ENCODE measurements at places on chromosomes 6 and 20.
A peak's percentile ranks its signal among the peaks of the same experiment; 100 is the strongest.

DNA sequence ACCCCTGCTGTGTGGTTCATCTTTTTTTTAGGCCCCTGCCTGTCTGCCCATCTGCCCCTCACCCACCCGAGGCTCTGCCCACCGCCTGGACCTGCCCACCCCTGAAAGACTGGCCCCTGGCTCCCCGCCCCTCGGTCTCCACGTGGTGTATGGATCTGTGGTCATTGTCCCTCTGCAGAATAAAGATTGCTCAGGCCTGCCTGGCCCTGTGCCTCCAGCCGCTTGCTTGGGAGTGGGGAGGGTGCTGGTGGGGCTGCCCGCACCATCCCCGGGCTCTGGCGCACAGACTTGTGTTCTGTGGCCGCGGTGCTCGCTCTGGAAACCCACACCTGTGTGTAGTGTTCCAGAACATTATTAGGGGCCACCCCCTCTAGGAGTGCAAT, 1.6 kb downstream of the MAP1LC3A start:
- peak; percentile 64 for DNase-seq

GRCh38 chr6:151690768-151691562, 116.5 kb upstream of the ESR1 start:
- no peak for DNase-seq

GRCh38 chr6:81938014-81938856, 185.8 kb upstream of the TENT5A start:
- no peak for DNase-seq

GRCh38 chr20:38132156-38132909, 32.7 kb downstream of the TGM2 start:
- DNase-seq: no peak

GRCh38 chr20:17530153-17530552, 1.0 kb downstream of the BFSP1 start:
- DNase-seq: no peak

GRCh38 chr20:4855555-4855954, 133.8 kb downstream of the PRND start:
- DNase-seq: no peak

All from nucleus accumbens (tissue), 56 donors.